Parietal lobe (tissue), 2 donors: ENCODE measurements at places on chromosomes 2 and 18. TPM values are rescaled to one million over a fixed set of nuclear protein-coding genes. Genes with fewer than 3 reads are reported as not detected.

Gene TUBB8B
- not detected for total RNA-seq

Gene CD8B2
- not detected for total RNA-seq

Gene ANKZF1
- total RNA-seq, result 79.2 TPM

Gene CROCC2
- total RNA-seq, result under 0.01 TPM

Gene STEAP3
- total RNA-seq, result not detected

Gene LIMS2
- total RNA-seq, result 2.5 TPM

Gene FLACC1
- 2.5 TPM for total RNA-seq

Gene PIEZO2
- total RNA-seq, result 2.8 TPM

Gene USP14
- 46.0 TPM for total RNA-seq
